ENCODE measurements at places on chromosomes 16 and 17.

- no peak for ATAC-seq
Observed at GRCh38 chr16:80607204-80607603, 66.4 kb downstream of the DYNLRB2 start.

- ATAC-seq: no peak
Observed at GRCh38 chr16:79664407-79664806, 63.9 kb upstream of the MAF start.

DNA sequence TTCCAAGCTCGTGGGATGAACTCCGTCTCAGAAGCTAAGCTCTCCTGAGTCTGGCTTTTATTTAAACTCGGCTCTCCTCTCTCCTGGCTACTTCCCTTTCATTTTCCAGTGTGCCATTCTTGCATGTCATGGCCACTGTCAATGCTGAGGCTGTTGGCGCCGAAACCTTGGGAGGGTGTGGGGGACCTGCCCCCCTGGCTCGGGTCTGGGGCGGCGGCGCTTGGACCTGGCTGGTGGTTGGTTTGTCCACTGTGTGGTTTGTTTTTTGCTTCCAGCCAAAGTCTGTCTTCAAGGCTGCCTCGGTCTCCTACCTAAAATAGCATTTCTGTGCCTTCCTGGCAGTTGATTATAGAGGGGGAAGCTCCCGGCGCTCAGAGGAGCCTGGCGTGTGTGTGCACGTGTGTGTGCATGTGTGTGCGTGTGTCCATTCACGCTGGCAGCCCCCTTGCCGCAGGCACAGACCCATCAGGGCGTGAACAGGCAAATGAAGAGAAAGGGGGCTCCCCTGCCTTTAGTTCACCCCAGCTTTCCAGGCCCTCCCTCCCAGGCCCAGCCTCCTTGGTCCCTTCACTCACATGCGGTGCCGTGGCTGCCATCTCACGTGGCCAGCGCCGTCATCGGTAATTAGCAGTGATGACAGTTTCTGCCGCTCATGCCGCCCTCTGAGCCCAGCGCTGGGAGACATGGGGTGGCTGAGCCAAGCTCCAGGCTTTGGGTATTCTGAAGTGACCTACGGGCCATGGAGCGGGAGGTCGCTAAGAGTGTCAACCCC lies 179.9 kb downstream of the SEC14L1 start:
- ATAC-seq: no peak

DNA sequence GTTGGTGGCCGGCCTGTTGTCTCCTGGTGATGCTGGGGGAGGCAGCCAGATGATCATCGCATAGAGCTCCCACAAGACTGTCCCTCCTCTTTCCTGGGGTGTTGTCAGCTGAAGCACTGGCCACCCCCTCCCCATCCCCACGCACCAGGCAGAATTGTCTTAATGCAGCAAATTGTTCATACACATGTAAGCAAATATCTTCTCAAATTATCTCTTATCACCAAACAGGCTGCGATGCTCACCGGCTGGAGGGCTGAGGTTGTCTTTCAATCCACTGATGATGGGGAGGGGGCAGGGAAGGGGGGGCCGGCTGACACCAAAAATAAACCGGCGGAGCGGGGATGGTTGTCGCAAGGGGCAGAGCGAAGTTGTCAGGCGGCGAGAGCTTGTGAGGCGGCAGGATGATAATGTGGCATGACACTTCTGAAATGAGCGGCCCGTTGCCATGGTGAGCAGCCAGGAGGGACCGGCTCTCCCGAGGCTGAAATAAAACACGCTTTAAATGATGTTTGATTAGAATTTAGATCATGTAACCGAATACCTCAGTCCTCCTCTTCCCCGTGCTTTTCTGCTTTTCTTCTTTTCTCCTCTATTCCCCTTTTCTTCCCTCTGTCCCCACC lies 59.8 kb downstream of the MRM1 start:
- ATAC-seq: peak; percentile 82

DNA sequence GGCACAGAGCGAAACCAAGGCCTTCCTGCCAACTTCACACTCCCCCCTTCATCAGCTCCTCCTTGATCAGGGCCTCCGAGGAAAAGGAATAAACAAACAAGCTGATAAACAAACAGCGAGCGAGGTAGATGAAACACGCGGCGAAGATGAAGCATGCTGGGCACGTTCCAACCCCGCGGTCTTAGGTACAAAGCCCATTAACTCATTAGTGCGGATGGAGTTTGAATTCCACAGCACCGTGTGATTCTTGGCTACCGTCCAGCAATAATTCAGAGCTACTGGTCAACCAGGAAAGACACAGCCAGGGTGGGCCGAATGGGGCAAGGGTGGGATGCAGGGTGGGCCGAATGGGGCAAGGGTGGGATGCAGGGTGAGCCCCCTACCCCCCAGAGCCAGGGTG lies 67.3 kb downstream of the RBFOX3 start:
- ATAC-seq: no peak

GRCh38 chr17:80005360-80006338 lies 30.0 kb downstream of the TBC1D16 start:
- peak; percentile 27 for ATAC-seq

DNA sequence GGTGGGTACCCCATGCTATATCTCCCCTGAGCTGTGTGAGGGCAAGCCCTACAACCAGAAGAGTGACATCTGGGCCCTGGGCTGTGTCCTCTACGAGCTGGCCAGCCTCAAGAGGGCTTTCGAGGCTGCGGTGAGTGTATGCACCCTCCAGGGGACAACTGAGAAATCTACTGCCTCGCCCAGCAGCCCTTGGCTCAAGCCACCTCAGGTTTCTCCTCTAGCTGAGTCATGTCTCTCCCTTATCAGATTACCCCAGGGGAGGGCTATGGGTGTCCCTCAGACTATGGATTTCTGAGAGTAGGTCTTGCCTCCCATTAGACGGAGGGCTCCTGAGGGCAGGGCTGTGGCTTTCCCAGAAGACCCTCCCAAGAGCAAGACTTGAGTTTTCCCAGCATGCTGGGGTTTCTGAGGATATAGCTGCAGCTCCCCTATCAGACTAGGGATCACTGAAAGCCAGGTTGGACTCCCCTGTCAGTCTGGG lies 6.7 kb downstream of the NEK8 start:
- peak; percentile 98 for ATAC-seq

GRCh38 chr17:28728364-28729200 lies at the start of gene NEK8:
Gene NEK8 (plus strand): TSS chr17:28728788. CDS start chr17:28728814, 26 bp downstream.
- ATAC-seq: peak; percentile 18

DNA sequence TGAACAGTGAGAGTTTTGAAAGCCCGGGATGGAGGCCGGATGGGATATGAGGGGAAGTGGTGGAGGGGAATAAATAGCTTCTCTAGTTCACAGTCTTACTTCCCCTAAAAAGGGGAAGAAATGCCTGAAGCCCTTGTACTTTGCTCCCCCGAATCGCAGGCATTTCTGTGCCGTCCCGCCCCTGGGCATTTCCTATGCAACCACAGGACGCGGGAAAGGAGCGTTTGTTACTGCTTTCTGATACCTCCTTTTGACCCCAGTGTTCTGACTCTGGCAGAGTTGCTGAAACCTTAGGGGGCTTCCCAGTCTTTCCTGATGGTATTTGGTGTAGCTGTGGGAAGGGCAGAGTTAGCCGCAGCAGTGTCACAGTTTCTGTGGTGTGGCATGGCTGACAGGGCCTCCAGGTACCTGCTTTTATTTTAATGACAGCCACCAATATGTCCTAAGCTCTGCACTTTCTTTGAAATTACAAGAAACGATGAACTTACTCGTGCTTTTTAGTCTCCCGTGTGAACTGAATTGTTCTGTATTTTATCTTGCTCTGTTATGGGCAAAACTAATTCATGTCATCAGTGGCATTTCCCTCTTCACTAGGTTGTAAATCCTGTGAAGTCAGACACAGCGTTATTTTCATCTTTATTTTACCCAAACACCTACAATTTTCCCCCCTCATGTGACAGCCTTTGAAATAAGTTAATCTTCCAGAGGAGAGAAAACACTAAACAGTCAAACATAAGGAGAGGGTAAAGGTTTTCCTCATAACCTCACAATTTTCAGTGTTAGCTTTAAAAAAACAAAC lies 27.1 kb downstream of the USP10 start:
- no peak for ATAC-seq

DNA sequence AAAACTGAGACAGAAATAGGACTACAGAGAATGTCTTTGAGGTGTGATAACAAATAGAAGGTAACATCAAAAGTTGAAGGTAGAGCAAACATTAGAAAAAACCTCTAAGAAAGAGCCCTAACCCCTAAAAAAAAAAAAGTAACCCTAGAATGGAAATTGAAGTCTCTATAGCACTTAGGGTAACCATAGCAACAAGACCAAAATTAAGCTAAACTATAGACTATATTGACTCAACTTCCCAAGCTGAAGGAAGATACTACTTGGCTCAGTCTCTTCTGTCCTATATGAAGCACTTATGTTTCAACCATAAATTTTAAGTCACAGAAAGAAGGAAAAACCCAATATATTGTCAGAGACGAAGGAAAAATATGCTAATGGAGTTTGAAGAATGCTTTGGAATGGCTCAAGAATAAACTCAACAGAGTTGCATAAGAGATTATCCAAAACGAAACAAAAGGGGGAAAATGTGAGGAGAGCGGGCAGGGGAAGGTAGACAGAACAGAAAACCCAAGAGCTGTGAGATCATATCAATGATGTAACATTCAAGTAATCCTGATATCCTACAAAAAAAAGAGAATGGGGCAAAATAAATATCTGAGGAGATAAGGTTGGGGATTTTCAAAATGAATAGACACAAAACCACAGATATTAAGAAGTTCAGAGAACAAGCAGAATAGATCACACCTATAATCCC lies 88.4 kb downstream of the USP32 start:
- no peak for ATAC-seq

DNA sequence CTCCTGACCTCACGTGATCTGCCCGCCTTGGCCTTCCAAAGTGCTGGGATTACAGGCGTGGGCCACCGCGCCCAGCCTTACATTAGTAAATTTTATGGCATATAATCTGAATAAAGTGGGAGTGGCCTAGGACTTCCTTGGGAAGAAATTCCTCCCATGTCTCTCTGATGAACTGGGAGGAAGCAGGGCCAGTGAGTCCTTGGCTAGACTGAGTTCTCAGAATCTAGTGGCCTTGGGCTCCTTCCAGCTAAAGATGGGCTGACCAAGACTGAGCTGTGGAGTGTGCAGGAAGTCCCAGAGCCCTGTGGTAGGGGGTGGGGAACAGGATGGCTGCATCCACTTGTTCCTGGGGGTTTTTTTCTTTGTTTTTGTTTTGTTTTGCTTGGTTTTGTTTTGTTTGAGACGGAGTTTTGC lies 10.0 kb upstream of the NAGLU start:
- no peak for ATAC-seq

DNA sequence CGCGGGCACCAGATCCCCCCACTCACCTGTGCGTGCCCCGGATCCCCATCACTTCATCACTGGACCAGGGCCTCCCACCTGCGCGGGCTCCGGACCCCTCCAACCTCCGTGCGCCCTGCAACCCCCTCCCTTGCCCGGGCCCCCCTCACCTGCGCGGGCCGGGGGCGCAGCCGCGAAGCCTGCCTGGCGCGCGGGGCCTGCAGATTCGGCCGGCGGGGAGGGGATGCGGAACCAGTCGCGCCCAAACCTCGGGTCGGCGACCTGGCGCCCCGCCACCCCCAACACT lies 202 bp downstream of the CEP131 start:
- peak; percentile 27 for ATAC-seq

DNA sequence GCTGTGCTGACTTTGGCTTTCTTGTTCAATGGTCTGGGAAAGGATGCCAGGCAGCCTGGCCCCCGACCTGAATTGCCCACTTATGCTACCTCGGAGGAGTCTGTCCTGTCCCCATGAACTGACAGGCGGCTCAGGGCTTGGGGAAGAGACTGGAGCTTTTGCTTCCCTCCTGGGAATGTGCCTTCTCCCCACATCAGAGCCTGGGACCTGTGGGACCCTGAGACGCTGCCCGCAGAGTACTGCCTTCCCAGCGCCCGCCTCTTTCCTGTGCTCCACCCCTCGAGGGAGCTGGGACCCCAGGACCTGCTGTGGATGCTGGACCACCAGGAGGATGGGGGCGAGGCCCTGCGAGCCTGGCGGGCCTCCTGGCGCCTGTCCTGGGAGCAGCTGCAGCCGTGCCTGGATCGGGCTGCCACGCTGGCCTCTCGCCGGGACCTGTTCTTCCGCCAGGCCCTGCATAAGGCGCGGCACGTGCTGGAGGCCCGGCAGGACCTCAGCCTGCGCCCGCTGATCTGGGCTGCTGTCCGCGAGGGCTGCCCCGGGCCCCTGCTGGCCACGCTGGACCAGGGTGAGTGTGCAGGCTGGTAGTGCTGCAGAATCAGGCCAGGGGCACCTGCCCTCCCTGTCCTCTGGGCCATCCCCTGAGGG lies 18.5 kb downstream of the FCSK start:
- ATAC-seq: no peak

DNA sequence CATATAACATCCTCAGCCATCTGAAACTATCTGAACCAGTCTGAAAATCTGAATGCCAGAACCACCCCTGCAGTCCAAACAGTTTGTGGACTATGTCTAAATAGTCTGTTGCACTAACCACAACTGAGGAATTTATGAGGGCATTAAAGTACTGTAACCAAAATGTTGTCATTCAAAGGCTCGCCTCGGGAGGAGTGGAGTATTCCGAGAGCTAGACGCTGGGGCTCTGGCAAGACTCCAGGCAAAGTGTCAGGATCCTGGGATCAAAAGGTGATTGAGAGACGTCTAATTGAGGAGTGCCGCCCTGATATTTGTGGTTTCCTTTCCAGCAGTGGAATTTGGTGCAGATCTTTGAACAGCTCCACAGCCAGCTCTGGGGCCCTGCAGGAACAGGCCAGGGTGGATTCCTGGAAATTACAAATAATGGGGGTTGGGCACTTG lies 142.9 kb upstream of the MYOCD start:
- peak; percentile 59 for ATAC-seq

DNA sequence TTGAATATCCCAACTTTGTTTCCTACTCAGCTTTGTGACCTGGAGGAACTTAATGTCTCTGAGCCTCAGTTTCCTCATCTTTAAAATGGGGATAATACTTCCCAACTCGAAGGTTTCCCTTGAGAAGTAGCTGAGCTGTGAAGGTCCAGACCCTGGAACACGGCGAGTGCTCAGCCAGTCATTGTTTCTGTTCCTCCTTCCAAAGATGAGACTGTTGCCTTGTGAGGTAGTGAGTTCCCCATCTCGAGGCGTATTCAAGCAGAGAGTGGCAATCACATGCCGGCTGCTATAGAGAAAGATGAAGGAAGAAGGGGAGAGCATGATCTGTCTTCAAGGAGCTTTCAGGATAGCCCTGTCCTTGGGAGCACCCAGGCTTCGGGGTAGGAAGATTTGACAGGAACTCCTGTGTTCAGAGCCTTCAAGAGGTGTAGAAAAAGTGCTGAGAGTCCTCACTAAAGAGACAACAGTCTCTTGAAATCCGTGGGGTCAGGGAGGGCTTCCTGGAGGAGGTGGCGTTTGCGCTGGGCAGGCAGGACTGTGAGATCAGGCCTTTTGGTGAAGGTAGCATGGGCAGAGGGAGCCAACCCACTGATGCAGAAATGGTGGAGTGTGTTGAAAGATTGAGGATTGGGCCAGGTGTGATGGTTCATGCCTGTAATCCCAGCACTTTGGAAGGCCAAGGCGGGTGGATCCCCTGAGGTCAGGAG lies 27.2 kb downstream of the SPNS2 start:
- no peak for ATAC-seq

- ATAC-seq: no peak
Observed at GRCh38 chr16:84595052-84595481, 22.8 kb downstream of the COTL1 start.

GRCh38 chr17:8284126-8284525 lies 4.3 kb upstream of the RANGRF start:
- ATAC-seq: no peak
